GM13977 (cell line): ENCODE measurements at places on chromosomes 3 and 15.

DNA sequence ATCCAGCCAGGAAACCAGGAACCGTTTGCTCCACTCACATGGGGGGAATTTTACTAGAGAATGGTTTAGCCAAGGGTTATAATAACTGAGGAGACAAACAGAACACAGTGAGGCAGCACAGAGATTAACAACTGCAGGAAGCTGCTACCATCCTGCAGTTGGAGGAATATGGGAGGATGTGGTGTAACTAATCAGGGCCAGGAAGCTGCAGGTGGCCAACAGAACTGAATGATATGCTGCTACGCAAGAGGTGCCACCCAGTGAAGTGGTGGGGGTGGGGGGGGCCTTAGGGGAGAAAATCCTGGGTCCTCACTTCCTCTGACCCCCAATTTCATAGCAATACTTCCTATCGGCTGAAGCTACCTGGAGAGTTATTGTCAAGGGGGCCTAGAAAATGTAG is 306.4 kb upstream of the STT3B start:
- DNase-seq = no peak

DNA sequence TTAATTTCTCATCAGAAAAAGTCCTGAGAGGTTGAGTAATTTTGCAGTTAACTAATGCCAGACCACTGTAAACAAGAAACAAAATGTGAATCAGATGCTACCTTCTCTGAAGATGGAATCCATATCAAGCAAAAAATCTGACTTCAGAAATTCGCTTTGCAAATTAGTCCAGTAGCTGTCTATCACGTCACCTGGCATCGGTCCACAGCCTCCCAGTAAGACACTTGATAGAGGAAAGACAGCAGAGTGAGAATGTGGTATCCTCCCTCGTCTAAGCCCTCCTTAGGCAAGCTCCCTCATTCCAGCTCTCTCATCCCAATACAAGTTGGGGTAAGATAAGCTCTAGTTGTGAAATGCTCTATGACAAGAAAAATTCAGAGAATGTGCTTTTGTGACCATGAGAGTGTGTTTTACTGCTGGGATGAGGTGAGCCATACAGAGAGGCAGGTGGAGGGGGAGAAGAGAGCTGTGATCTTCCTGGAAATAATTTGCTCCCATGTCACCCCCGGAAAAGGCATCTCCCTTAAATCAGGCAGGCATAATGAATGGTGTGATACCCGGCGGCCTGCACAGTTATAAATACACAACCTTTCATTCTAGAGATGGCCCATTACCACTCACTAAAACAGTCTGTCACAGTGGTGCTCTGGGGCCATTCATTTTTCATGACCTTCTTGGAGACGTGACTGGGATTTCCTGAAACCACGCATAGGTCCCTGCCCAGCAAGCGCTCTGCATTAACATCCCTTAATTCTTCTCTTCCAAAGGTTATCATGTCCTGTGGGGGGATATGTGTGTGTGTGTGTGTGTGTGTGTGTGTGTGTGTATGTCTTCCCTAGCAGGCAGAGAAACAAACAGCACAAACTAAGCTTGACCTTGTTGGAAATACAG is 602.0 kb upstream of the KCNMB2 start:
- DNase-seq = no peak

DNA sequence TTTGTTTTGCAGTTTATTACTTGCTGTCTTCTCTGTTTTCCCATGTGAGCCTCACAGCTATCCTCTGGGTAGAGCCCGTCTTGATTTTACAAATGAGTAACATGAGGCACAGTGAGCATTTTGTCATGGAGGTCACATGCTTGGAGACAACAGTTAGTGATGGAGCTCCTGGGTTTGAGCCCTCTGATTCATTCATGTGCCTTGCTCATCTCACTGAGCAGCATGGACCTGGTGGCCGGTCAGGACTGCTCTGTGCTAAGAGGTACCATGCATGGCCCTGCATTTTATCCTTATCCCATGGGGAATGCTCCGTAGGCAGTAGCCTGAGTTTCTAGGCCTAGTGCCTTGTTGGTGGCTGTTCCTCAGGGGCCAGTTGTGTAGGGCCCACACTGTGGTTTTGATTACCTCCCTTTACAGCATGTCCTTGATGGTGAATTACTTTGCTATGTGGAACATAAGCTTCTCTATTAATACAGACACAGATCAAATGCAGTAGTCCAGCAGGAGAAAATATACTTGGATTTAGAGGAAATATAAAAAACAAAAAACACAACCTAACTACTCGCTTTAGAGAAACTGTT is 35.6 kb downstream of the MAP2K5 start:
- no peak for DNase-seq

- no peak for DNase-seq
Measured at GRCh38 chr3:42051384-42052131, 39.6 kb upstream of the TRAK1 start.

- no peak for DNase-seq
Measured at GRCh38 chr15:91183596-91183995, 83.5 kb downstream of the SV2B start.
